ENCODE measurements at places on chromosomes 11 and 22.

- DNase-seq = no peak
Observed at GRCh38 chr11:94766713-94767206, 1.4 kb upstream of the AMOTL1 start.

DNA sequence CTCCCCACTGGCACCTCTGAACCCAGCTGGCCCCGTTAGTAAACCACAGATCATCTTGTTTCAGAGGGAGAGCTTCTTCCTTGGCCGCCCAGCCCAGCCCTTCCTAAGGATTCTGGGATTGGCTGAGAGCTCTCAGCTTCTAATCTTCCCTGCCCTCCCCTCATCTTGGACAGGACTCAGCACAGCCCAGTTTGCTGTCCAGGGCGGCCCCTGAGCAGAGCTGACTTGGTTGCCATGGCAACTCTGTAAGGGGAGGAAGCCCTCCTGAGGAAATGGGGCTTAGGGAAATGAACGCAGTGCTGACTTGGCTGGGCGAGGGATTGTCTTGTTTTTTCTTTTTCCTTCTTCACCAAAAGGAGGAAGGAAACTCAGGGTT is 4.6 kb downstream of the APOL4 start:
- DNase-seq = no peak

GRCh38 chr11:72760539-72761405 is 8.6 kb upstream of the ARAP1 start:
- no peak for DNase-seq

GRCh38 chr11:46527591-46528130 is 66.2 kb downstream of the AMBRA1 start:
- no peak for DNase-seq

DNA sequence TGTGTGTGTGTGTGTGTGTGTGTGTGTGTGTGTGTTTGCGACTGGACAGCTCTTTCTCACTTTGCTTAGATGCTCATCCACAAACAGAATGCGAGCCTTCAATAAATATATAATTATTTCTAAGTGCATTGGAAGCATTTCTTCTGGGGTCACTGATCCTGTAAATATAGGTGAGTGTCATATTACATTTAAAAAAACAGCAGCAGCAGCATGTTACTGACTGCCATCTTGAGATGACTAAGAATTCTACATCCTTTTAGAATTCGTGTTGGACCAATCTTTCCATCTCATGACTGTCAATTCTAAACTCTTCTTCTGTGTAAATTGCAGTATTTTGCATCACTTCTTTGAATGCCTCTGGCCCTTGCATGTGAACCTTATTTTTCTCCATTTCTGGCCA is 238.0 kb upstream of the DDI1 start:
- no peak for DNase-seq

DNA sequence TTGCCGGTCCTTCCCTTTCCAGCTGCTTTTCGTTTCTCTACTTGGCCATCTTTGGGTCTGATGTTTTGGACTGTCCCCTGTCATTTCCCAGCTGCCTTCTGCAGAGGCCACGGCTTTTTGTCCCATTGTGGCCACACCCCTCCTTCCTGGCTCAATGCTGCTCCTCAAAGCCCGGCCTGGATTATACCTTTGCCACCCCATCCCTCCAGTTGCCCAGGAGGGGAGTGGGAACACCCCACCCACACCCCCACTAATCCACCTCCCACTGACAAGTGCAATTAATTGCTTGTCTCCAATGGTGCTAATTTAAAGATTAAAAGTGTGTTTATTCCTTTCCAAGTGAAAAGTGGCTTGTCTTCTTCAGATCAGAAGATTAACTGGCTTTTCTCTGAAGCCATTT is 34.2 kb upstream of the CSNK2A3 start:
- no peak for DNase-seq

GRCh38 chr11:28938091-28938490 is 829.9 kb downstream of the METTL15 start:
- DNase-seq = no peak

- peak; percentile 26 for DNase-seq
Observed at GRCh38 chr22:20799449-20799848, 25.5 kb downstream of the SERPIND1 start.

GRCh38 chr11:88354912-88355311 is 17.4 kb upstream of the CTSC start:
- no peak for DNase-seq

GRCh38 chr11:63969461-63969860 is 5.0 kb upstream of the COX8A start:
- DNase-seq = no peak

- DNase-seq = no peak
Observed at GRCh38 chr11:19307498-19307897, 66.8 kb upstream of the E2F8 start.

- DNase-seq = no peak
Observed at GRCh38 chr11:18731949-18732821, 6.2 kb upstream of the IGSF22 start.

DNA sequence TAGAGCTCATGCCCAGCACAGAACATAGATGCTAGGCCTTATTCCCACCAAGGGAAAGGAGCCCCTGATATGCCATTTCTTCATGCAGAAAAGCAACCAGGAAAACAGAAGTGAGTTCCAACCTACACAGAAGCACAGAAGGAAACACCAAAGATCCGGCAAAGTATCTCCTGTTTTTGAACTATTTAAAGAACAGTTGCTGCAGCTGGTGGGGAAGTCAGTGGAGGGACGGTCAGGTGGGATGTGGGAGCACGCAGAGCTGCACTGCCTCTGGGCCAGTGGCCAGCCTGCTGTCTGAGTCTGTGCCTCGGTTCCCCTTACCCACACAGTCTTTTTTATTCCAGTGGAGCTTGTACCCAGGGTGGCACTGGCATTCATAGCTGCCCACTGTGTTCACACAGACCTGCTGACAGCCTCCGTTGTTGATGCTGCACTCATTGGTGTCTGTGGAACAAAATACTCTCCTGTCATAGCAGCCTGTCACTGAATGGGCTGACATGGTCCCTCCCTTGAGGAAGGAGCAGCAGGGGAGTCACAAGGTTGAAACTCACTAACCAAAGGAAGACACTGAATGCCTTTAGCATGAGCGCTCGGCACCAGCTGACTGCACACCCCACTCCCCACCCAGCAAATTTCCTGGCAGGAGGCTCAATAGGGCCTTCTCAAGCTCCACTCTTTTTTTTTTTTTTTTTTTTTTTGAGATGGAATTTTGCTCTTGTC is 37.9 kb downstream of the SCUBE2 start:
- DNase-seq = no peak

DNA sequence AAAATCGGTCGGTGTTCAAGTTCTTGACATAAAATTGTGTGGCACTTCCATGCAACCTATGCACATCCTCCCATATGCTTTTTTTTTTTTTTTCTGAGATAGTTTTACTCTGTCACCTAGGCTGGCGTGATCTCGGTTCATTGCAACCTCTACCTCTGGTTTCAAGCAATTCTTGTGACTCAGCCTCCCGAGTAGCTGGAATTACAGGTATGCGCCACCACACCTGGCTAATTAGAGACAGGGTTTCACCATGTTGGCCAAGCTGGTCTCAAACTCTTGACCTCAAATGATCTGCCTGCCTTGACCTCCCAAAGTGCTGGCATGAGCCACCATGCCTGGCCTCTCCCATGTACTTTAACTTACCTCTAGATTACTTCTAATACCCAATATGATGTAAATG is 15.0 kb downstream of the GLB1L3 start:
- no peak for DNase-seq

DNA sequence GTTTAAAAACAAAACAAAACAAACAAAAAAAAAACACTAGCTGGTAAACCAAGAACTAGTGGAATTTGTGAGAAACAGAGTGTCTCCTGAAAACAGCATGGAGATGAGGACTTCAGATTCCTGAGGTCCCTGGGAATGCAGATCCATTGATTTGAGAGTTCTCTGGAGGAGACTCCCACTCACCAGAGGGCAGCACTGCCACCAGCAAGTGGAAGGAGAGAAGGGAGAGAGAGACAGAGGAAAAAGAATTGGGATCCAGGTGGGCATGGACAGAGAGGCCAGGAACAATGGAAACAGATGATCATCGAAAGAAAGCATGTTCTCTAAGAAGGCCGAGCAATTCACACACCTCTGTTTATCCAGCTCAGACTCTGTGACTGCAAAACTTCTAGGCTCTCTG is 31.8 kb downstream of the ETS1 start:
- DNase-seq = no peak

DNA sequence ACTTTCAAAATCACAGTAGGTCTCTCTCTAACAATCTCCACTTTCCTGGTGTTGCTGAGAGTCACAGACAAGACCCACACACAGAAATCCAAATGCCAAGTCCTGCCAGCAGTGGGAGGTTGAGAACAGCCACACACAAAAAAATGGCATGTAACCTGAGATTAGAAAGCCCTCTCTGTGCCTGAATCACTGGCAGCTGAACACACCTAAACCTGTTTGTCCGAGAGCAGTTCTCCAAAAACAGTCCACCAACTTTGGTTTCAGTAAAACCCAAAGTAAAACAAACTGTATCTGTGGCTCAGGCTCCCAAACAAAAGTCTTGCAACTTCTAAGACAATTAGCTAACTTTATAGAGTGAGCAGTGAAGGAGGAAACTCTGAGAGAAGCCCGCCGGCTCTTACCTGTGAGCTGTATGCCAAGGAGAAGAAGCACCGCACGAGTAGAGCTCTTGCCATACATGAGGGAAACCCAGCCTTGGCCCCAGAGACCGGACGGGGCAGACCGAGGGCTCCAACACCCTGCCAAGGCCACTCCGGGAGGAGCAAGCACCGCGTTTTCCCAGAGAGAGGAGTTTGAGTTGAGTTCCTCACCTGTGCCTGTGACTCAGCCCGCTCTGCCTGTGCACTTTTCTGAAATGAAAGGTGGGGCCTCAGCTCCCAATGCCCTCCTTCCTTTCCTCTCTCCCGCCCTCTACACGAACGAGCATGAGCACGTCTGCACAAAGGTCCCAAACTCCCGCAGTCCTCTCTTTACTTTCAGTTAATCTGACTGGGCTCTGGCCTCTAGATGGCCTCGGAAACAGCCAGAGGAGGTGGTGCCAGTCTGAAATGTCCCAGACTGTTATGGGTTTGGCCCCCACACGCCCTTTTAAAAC is at the start of gene MPZL2:
MPZL2 (minus strand) TSS at position 603 of the 874 bp plus-strand sequence; CDS start at position 459, 144 bp downstream.
- peak; percentile 90 for DNase-seq

GRCh38 chr22:27775758-27776649 is 25.6 kb downstream of the MN1 start:
- no peak for DNase-seq

GRCh38 chr22:29315286-29316140 is at the start of gene RASL10A:
Gene RASL10A (minus strand): TSS chr22:29315697. CDS start chr22:29315246, 451 bp downstream.
- no peak for DNase-seq

- peak; percentile 29 for DNase-seq
Observed at GRCh38 chr11:8099291-8099899, 18.4 kb downstream of the TUB start.

- no peak for DNase-seq
Observed at GRCh38 chr22:40741116-40741515, 61.8 kb downstream of the MCHR1 start.

- DNase-seq = no peak
Observed at GRCh38 chr22:34841331-34841771, 224.6 kb upstream of the ISX start.

DNA sequence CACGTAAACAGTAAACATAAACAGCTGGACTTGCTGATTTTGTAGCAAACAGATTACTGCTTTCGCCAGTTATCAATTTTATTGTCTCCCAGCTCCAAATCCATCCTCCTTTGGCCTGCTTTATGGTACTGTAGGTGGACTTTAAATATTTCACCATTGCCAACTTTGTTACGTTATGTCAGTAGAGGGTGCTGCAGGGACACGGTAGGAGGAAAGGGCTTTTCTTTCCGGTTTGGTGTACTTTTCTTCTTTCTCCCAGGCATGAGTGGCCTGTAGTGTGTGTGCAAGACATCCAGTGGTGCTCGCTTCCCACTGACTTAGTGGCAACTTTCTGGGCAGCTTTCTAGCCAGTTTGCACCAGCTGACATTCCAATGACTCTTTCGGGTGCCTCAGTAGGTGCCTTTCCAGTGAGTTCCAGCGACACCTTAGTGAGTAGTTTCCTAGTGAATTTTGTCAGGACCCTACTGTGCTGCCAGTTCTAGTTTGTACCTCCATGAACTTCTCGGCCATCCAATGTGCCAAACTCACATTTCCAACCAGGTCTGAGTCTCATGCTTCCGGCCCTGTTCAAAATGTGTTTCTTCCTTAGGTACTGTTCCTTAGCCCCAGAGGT is 267.6 kb upstream of the TENM4 start:
- DNase-seq = no peak

DNA sequence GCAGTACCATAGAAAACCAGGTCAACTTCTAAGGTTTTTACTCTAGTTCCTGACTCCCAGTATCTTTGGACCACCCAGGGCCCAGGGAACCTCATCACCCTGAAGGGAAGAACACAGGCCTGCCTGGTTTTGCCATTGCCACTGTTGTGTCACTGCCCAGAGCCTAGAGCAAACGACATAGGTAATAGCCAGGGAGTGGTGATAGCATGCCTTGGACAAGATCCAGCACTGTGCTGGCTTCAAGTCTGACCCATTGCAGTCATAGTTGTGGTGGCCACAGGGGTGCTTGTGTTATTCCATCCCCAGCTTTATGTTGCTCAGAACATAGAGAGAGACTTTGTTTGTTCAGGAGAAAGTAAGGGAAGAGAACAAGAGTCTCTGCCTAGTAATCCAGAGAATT is 2310.2 kb downstream of the LRRC4C start:
- DNase-seq = no peak

GRCh38 chr22:23055449-23056179 is 14.7 kb upstream of the GNAZ start:
- DNase-seq = no peak

GRCh38 chr11:11400635-11401232 is 47.7 kb upstream of the CSNK2A3 start:
- DNase-seq = no peak

GRCh38 chr11:82815406-82815805 is 81.7 kb upstream of the FAM181B start:
- no peak for DNase-seq

GRCh38 chr11:119608781-119609180 is 120.2 kb downstream of the NECTIN1 start:
- DNase-seq = no peak

DNA sequence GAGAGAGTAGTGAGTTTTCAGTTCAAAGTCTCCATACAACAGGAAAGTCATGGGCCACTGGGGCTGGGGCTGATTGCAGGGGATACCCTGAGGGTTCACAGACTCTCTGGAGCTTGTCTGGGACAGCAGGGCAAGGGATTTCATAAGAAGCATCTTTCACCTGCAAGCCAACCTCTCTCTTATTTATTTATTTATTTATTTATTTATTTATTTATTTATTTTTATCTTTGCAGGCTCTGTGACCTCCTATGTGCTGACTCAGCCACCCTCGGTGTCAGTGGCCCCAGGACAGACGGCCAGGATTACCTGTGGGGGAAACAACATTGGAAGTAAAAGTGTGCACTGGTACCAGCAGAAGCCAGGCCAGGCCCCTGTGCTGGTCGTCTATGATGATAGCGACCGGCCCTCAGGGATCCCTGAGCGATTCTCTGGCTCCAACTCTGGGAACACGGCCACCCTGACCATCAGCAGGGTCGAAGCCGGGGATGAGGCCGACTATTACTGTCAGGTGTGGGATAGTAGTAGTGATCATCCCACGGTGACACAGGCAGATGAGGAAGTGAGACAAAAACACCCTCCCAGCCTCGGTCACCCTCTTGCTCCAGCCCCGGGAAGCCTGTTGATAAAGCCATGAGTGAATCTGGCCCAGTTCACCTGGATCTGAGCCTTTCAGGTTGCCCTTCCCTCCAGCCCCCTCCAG is 68.4 kb downstream of the GGTLC2 start:
- no peak for DNase-seq

- no peak for DNase-seq
Observed at GRCh38 chr22:36447632-36448031, 33.8 kb downstream of the TXN2 start.

- DNase-seq = no peak
Observed at GRCh38 chr22:18947905-18948304, 11.8 kb upstream of the PRODH start.

- DNase-seq = no peak
Observed at GRCh38 chr11:29153078-29153477, 863.8 kb downstream of the KCNA4 start.
